Muscle of back (tissue), 13 donors: ENCODE measurements at places on chromosomes 4 and X. TPM values are rescaled to one million over a fixed set of nuclear protein-coding genes. Genes with fewer than 3 reads are reported as not detected.

Gene IDH3G
- 55.9 TPM for polyA plus RNA-seq

Gene MAGEA1
- not detected for polyA plus RNA-seq

Gene SPRY1
- 152 TPM for polyA plus RNA-seq

Gene COX18
- 12.8 TPM for polyA plus RNA-seq

Gene GABRB1
- polyA plus RNA-seq, result not detected

Gene PABPC1L2B
- not detected for polyA plus RNA-seq

Gene TMEM35A
- polyA plus RNA-seq, result 3.4 TPM

Gene GSX2
- polyA plus RNA-seq, result not detected

Gene EXOC1L
- not detected for polyA plus RNA-seq

Gene SPARCL1
- 294 TPM for polyA plus RNA-seq

- DNase-seq, result no peak
Measured at GRCh38 chrX:31543634-31544033, 471.8 kb upstream of the FTHL17 start.

GRCh38 chr4:169810325-169811323 is 52.9 kb upstream of the HPF1 start:
- DNase-seq, result peak; percentile 69

DNA sequence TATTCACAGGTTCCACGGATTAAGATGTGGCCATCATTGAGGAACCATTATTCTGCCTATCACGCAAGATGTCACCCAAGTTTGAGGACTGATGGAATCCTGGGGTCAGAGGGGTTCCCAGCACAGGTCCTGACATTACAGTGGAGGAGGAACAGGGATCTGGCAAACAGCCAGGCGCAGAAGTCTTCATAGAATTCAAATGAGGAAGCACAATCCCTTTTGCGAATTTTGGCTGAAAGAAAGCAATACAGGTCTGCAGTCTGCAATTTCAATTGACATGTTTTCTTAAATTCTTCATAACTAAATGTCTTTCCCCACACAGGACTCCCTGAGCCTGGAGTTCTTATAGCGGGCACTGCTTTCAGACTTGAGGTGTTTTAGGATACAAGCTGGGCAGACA is 14.5 kb downstream of the DOCK11 start:
- no peak for DNase-seq

- DNase-seq, result no peak
Measured at GRCh38 chr4:26724534-26724933, 136.1 kb upstream of the STIM2 start.

- DNase-seq, result no peak
Measured at GRCh38 chr4:76558396-76559235, 123.6 kb downstream of the SHROOM3 start.

DNA sequence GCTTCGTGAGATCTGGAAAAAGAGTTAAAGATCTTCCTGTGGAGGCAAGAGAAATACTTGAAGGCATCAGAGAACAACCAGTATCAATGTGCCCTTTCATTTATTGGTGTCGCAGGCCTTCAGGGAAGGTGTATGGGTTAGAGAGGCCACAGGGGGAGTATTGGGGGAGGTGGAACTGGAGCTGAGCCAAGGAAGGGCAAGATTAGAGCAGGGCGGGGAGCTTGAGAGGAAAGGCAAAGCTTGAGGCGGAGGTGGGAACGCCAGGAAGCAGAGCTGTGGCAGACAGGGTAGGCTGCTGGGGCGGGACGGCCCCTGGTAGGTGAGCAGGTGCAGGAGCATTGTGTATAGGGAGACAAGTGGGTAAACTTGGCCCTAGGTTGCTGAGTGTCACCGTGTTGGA is 329.9 kb downstream of the ARHGAP10 start:
- DNase-seq, result no peak

GRCh38 chr4:40721730-40722171 is 28.0 kb upstream of the NSUN7 start:
- DNase-seq, result no peak

DNA sequence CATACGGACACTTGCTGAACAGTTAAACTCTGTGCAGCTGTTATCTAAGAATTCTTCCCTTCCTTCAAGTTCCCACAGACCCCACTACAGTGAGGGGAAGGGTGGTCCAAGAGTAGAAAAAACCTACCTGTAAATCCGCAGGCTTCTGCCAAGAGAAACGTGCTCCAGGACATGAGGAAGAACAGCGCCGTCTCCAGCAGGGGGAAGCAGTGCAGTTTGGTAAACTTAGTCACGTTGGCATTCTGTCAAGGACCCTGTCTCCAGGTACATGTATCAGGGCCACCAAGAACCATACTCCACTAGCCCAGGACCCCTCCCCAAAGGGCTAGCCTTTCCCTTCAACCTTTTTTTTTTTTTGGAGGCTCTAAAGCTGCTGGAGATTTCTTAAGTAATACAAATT is 79.9 kb downstream of the CHST7 start:
- peak; percentile 8 for DNase-seq

DNA sequence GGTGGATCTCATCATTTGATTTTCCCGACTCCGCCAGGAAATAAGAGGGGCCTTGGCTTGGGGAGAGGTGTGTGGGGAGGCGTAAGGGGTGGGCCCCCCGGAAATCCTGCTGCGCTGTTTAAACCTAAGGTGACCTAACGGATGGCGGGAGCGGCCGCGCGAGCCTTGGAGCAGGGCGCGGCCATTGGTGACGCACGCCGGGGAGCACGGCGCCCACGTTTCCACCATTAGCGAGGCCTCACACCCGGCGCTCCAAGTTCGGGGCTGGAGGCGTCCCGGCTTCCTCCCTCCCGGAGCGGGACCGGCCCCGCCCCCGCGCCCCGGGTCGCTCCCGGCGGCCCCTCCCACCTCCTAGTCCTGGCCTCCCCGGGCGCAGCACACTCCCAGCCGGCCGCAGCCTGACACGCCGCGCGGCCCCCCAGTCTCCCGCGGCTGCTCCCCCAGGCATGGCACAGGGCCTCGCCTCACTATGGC is at the start of gene SMS:
Gene SMS (plus strand): TSS at position 354 of the 474 bp plus-strand sequence. CDS start 116 bp downstream, at position 470.
- peak; percentile 81 for DNase-seq

DNA sequence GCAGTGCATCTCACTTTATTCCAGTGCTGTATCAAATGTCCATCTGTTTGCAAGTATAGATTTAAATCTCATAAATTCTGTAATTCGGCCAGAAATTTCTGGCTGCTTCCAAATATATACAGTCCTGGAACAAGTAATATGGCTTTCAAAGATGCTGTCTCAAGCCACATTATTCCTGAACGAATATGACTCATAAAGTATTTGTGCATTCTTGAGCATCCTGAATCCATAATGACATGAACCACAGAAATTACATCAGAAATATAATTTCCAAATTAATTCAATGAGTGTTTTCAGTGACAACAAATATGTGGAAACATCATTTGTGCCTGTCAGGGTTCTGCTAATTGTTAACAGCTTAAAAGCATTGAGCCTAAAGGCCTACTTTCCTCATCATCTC is 140.9 kb upstream of the HPGD start:
- peak; percentile 68 for DNase-seq

DNA sequence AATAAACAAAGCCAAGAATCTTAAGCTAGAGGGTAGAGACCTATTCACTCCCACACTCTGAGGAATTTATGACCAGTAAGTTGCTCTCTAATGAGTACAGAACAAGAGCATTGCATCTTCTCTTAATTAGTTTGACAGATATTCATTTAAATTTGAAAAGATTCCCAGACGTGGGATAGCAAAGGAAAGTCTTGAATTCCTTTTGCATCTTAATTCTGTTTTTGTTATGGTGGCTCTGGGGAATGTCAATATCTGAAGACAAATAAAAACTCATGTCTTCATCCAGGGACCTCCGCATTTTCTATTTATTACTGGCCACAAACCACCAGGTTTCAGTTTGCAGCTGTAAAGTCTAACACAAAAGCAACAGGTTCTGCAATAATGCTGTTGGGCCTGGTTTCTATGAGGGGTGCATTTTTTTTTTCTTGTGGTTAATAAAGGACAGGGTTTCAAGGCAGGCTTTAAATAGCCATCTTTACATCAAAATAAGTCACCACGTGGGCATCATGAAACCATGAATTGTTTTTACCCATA is 172.3 kb downstream of the SHROOM3 start:
- no peak for DNase-seq

DNA sequence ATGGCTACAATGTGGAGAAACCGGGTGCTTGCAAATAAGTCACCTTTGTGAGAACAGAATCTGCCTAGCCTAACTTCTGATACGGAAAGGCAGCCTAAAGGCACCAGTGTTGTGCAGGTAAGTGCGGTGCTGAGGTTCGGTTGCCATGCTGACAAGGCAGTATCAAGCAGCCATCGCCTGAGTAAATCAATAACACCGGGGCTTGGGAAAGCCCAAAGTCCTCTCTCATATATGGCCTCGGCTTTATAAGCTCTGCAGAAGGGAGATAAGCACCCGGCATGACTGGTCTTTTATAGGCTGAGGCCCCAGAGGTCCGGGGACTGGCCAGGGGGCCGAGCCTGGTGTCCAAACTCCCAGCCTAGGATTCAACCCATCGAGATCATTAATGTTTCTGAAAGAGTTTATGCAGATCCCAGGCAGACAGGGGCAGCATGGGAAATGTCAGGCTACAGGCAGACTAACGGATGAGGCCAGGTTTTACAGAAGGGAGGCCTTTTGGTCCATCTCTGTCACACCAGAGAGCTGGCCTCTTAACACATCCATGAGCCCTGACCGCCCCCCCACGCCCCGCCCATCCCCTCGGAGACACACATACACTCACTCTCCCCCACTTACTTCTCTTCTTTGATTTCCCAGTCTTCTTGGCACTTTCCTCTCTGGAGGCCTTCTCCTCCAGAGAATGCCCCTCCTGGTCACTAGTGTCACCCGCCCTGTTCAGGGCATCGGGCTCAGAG is 38.5 kb downstream of the ELF4 start:
- no peak for DNase-seq

DNA sequence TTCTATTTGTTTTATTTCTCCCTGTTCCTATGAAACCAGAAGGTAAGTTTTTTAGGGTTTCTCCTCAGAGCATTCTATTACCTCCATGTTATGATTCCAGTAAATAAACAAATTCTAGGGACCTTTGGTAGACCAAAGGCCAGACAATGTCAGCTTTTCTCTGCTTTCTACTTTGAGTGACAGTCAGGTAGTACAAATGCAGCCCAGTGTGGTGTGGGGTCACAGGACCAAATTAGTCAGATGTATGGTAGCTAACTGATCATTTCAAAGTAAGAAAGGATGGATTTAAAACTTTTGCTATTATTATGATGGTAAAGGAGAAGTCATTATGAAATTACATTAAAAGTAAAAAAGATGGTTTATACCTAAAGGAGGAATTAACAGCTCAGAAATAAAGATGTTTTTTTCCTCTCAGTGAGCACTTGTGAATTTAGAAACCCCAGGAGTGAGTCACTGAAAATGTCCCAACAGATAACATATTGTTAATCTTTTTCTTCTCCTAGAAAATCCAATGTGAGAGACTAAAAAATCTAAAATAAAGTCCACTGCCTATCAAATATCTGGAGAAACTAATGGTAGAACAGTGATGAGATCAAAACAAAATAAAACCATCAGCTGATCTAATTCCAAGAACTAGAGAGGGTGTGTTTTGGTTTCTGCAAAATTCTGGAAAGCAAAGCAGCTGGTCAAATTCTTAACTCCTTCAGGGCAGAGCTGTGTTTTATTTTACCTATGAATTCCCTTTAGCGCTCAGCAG is 16.6 kb upstream of the KLHL2 start:
- DNase-seq, result no peak

GRCh38 chr4:10087152-10087791 is 29.3 kb downstream of the WDR1 start:
- DNase-seq, result no peak

DNA sequence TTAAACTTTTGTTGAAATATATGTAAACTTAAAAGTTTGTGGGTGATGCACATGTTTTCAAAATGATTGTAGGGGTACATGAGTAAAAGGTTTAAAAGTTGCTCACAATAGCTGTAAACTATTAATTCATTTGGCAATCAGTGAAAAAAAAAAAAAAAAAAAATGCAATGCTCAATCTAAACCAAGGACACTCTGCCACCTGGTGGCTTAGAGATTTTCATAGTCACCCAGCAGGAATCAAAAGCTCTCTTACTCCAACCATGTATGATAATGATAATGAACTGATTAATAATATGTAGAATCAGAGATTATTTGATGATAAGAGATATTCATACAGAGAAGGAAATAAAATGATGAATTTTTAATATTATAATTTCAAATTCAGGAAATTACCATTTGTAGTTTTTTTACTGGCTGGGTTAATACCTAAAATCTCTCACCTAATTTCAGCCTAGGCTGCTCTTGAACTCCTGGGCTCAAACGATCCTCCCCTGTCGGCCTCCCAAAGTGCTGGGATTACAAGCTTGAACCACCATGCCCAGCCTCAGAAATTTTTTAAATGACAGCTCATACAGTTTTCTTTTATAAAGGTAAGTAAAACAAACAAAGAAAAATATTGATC is 46.9 kb upstream of the SLC25A4 start:
- DNase-seq, result peak; percentile 38

DNA sequence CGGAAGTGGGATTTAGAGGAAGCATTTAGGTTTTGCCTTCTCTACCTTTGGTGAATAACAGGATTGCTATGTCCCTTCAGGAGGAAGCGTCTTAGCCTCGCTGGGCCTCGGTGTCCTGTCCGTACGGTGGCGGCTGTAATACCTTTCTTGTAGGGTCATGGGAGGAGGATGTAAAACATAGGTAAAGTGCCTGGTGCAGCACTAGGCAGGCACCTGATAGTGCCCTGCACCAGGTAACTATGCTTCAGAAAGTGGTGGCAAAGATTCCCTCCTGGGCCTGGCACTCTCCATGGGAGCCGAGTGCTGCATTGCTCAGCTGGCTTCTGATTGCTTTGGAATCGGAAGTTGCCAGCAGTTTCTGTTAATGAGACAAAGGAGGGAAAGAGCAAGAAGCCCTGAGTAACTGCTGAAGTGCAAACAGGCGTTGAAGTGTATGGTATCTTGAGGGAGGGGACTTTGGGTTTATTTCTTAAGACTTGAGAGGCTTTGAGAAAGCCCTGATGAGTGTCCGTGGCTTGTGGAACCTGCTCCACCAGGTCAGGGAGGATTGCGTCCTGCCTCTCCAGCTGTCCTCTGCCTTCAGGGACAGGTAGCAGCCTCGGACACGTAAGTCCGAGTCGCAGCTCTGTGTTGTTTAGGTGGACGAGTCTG is 45.8 kb downstream of the TBC1D14 start:
- no peak for DNase-seq

DNA sequence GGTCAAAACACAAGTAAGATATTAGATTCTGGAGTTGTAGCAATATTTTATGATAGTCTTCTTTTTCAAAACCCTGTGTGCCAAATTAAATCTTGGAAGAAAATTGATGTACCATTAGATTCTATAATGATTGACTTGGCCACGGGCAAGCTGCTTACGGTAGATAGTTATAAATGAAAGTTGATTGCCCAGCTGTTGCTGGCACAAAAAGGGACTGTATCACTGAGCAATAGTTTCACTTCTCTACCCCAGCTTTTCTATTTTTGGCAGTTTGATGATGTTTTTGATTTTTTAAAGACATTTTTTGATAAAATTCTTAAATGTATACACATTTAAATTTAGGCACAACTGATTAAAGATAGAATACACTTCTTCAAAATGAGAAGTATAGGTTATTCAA is 333.3 kb downstream of the TRAM1L1 start:
- no peak for DNase-seq
